ENCODE measurements at places on chromosomes 12 and 14.

- peak; percentile 74 for DNase-seq
Observed at GRCh38 chr14:34355584-34356263, 106.3 kb downstream of the SPTSSA start.

DNA sequence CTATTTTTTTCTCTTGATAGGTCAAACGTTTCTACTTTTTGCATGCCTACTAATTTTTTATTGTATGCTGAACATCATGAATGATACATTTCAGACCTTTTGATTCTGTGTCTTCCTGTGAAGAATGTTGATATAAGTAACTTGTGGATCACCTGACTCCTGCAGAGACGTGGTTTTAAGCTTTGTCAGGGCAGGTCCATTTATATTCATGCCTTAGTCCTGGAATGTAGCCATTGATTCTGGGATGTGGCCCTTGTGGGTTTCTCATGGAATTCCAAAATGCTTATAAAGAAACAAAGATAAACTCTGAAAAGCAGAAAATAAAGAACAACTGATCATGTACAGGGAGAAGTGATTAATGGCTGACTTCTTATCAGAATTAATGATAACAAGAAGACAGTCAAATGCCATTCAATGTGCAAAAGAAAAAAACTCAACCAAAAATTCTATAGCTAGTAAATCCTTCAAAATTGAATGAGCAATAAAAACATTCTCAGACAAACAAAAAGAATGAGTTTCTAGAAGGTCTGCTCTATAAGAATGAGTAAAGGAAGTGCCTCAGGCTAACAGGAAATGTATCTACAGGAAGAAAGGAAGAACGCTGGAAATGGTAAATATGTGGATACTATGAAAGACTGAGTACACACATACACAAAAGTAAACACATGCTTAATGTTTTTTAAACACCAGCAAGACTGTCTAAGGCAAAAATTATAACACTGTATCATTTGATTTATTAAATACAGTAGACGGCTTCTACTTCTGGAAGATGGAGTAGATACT lies 284.8 kb upstream of the DIO3 start:
- no peak for DNase-seq

DNA sequence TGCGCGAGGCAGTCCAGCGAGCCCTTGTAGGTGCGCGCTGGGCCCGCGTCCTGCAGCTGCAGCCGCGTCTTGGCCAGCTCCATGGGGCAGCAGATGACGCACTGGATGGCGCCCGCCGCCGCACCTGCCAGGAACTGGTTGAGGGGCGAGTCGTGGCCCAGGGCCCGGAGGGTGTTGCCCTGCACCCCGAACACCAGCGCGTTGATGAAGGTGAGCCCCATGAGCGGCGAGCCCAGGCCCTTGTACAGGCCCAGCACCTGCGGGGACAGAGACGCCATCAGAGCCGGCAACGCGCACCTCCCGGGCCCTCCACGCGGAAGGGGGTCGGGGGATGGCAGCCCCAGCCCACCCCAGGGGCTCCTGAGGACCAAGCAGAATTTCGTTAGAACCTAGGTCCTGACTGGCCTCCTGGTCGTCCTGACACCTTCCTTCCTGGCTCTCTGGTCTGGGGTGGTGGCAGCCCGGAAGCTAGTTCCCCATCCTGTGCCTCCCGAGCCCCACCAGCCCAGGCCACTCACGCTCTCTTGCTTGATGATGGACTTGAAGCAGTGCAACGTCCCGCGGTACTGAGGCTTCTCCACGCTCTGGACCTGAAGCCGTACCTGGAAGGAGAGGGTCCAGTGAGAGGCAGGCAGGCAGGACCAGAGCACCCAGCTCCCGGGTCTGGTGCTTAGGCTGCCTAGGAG lies 13.3 kb downstream of the SLC25A29 start:
- DNase-seq: no peak

- no peak for DNase-seq
Observed at GRCh38 chr12:99553461-99553860, 94.1 kb upstream of the GARIN6 start.

- DNase-seq: no peak
Observed at GRCh38 chr14:95370076-95370475, 50.4 kb upstream of the CLMN start.

GRCh38 chr14:67517083-67517482 lies 16.0 kb upstream of the PLEKHH1 start:
- DNase-seq: peak; percentile 17

DNA sequence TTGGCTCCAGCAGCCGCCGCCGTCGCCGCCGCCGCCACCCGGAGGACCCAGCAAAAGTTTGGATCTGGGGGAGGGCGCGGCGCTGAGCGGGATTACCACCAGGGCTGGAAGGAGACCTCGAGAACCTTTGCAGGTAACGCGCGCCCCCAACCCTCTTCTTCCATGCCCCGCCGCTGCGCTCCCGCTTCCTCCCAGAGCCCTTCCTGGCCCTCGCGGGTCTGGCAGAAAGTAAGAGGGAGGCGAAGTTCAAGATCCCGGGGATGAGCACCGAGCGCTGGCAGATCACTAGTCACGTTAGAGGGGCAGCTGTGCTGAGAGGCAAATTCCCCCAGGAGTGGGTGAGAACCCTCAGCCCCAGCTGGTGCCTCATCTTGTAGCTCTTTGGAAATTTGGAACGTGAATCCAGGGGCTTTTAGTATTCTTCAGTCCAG lies 3.9 kb downstream of the FLRT2 start:
- no peak for DNase-seq

DNA sequence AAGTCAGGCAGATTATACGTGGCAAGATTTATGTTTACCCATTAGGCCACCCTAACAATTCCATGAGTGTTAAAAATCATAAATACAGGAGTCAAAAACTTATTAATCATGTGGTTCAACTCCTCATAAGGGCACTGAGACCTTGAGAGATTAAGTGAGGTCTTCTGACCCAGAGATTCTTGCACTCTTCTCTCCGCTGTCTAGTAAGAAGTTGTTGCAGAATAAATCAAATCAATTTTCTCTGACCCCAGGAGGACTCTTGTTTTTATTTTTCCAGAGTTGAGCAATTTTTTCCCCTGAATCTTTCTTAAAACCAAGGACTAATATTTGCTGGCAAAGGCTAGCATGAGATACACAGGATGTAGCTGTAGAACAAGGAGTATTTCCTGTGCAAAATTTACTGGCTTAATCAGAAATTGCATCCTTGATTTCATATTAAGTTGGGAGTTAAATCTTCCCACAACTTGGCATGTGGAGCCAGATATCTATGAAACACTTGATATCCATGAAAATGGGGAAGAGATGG lies 90.9 kb upstream of the PTHLH start:
- DNase-seq: no peak

DNA sequence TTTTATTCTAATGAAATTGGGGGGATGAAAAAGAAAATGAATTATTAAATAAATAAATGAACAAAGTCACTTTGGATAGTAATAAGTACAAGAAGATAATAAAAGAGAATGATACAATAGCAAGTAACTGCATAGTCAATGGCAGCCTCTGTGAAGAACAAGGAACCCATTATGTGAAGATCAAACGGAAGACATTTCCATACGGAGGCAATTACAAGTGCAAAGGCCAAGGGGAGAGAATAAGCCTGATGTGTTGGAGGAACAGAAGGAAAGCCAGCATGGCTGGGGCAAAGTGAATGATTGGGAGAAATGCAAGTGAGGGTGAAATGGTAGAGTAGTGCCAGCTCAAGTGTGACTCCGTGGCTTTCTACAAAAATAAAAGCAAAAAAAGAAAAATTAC lies 43.9 kb upstream of the CHPT1 start:
- DNase-seq: no peak

DNA sequence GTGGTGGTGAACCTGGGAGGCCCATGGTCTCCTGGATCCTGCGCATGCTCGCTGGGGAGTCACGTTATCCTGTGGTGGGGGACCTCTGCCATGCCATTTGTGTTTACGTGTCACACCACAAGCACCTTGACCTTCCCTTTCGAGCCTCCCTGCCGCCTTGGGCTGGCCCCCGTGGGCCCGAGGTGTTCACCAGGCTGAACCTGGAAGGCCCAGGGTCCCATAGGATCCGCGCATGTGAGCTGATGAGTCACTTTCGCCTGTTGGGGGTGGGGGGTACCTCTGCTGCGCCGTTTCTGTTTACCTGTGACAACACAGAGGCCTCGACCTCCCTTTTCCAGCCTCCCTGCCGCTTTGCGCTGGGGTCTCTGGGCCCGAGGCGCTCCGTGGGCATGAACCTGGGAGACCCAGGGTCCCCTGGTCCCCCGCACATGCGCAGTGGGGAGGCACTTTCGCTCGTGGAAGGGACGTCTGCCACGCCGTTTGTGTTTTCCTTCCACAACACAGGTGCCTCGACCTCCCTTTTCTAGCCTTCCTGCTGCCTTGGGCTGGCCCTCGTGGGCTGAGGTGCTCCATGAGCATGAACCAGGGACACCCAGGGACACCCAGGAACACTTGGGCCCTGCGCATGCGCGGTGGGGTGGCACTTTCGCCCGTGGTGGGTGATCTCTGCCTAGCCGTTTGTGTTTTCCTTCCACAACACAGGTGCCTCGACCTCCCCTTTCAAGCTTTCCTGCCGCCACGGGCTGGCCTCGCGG lies 334.1 kb downstream of the ALG10 start:
- DNase-seq: no peak

DNA sequence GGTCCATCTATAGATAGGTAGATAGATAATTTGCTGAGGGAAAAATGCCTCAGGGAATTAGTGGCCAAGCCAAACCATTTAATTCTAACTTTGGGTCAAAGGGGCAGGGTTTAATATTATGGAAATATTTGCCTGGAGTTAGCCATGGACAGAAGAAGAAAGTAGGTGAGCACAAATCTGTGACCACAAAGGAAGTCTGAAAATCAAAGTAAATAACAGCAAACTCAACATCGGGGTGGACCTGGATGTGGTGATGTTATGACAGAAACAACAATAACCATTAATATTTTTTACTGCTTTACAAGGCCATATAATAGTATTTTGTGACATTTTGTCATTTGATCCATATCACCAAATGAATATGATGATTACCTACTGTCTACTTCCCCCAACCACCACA lies 578.0 kb upstream of the MGAT4C start:
- DNase-seq: no peak

- no peak for DNase-seq
Observed at GRCh38 chr14:58713677-58714076, 75.9 kb downstream of the DACT1 start.

DNA sequence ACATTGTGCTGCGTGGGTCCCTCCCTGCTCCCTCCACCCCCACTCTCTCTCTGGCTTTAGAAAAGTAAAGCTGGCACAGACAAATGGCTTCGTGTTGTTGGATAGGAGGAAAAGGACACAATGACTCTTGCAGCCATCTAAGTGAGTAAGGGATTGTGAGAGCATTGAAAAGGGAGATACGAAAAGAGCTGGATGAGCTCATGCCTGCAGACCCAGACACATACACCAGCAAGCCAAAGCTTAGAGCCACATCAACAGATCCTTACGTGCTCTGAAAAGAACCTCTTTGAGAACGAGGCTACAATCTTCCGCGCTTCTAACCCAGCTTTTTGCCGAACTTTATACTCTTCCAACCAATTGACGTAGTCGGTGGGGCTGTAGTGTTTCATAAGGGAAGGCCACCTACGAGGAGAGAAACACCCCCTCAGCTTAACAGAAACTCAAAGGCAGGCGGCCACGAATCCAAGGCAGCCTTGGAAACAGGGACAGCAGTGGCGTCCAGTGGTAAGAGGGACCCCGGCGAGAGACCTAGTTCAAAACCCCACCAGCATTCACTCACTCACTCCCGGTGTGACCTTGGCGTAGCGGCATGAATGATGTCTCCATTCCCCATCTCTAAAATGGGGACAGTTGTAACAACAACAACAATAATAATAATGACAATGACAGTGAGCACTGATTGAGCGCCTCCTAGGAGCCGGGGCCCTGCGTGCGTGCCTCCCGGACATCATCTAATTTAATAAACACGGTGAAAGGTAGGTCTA lies 1.1 kb downstream of the FBXO21 start:
- DNase-seq: peak; percentile 49
